Epithelial cell of proximal tubule (primary cell): ENCODE measurements at places on chromosomes 5 and 9.

DNA sequence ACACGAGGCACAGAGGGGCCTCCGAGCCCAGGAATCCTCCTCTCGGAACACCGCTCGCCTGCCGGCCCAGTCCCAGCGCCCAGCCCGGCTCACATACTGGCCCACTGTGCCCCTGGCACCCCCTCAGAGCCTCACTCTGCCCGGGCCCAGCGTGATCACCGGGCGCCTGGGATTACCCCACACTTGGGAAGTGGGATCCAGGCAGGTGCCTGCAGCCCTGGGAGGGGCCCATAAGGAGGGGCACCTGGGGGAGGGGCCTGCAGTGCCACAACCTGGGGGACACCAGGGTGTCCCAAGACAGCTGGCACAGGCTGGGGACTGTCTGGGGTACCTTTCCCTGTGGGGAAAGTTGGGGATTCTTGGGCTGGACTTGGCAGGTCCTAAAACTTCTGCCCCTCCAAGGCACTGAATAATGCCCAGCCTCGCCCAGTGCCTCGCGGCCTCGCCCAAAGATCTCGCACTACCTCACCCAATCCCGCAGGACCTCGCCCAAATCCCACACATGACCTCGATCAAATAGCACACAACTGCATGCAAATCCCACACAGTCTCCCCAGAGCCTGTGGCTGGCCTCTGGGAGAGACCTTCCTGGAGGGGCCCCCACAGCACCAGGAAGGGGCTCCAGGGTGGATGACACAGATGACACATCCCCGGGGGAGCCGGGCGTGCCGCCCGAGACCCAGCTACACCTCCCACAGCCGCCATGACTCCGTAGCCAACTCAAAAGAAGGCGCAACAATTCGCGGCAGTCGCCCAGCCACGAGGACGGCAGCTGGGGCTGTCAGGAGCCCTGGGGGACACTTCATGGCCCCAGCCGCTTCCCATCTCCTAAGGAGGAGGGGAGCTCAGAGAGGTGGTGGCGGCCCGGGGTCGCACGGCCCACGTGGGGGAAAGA, 13.7 kb downstream of the NOTCH1 start:
- DNase-seq = no peak

GRCh38 chr5:41843456-41844370, 26.5 kb downstream of the OXCT1 start:
- no peak for DNase-seq

GRCh38 chr9:129626625-129627284, 792 bp downstream of the NTMT1 start:
- no peak for DNase-seq

DNA sequence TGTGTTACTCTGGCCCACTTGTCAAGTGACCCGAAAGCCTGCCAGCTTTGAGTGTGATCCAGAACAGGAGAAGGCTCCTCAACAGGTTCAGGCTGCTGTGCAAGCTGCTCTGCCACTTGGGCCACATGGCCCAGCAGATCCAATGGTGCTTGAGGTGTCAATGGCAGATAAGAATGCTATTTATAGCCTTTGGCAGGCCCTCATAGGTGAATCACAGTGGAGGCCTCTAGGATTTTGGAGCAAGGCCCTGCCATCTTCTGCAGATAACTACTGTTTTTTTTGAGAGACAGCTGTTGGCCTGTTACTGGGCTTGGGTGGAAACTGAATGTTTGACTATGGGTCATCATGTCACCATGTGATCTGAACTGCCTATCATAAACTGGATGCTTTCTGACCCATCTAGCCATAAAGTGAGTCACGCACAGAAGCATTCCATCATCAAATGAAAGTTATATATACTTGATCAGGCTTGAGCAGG, 180.8 kb downstream of the CARTPT start:
- DNase-seq = no peak

- no peak for DNase-seq
Measured at GRCh38 chr5:5699062-5699461, 276.6 kb downstream of the ICE1 start.

GRCh38 chr9:34547960-34548611, 25.3 kb upstream of the ENHO start:
- no peak for DNase-seq

DNA sequence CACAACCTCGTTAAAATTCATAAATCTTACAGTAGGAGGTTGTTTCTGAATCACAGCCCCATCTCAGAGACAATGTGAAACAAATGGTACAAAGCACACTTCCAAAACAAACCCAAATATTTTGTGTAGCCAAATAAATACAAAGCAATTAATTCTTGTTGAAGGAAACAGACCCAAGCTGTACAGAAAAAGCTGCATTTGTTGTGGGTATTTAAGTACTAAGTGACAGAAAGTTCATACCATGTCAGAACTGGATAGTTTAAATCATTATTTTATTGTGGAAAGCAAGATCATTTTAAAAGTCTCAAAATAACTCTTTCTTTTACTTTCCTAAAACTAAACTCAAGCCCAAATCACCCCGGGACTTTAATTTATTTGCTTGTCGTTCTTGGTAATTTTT, 570.7 kb downstream of the ELAVL2 start:
- no peak for DNase-seq

DNA sequence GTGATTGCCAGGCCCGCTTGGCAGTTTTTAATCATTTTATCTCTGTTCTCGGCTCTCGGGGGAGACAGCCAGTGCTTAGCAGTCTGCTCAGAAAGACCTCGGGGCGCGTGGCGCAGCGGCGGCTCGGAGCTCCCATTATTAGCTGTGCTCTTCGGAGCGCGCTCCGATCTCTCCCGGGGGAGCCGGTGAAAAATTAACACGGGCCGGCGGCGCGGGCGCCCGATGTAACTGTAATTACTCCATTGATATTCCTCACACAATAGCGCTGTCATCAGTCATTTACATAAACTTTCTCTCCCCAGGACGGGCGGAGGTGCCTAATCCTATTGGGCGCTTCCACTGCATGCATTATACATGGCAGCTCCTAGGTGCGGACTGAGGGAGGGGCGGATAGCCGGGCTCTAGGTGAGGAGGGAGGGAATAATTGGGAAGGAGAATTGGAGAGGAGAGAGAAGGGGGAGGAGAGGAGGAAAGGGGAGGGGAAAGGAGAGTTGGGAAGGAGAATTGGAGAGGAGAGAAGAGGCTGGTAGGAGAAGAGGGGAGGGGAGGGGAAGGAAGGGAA, 24.9 kb downstream of the LMX1B start:
- no peak for DNase-seq

DNA sequence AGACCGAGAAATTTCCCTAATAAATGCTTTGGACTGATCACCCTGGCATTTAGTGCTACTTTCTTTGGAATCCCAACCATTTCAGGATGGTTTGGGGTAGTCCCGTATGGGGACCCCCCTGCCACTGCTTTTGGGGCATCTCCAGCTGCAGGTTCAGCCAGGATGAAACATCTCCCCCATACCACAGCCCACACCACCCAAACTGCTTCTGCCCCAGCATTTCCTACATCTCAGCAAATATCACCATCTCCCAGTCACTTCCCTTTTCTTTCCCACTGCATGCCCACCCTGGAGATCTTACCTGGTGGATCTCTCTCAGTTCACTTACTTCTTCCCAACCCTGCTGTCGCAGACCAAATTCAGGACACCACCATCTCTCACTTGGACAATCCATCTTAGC, 4.8 kb upstream of the P4HA2 start:
- DNase-seq = no peak

DNA sequence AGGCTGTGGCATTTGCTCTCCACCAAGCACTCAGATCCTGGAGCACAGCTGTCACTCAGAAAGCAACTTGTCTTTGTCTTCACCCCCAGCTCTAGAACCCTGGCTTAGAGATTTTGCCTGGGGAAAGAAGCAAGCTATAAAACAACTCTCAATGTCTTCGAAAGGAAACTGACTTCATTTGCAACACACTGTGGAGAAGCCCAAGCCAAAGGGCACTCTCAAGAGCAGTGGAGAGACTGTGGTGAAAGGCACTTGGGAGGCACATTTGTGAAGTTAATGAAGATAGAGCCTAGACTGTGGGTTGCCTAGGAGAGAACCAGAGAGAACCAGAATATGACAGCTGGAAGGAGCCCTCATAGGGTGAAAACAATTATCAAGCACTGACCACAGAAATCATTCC, 103.4 kb downstream of the CFAP95 start:
- no peak for DNase-seq

DNA sequence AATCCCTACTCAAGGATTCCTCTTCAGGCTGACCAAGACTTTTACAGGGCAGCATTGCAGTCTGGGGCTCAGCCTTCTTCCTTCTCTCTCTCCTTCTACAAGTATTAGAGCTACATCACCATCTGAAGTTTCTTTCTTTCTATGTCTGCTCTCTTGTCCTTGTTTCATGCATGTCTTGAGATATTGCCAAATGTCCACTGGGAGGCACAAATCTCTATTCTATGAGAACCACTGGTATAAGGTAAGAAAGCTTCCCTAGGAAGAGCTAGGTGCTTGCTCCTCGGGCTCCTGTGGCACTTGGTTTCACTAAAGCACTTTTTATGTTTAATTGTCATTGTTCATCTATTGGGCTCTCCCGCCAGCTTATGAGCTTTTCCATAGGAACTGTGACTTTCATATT, 289.2 kb upstream of the PCSK5 start:
- no peak for DNase-seq

DNA sequence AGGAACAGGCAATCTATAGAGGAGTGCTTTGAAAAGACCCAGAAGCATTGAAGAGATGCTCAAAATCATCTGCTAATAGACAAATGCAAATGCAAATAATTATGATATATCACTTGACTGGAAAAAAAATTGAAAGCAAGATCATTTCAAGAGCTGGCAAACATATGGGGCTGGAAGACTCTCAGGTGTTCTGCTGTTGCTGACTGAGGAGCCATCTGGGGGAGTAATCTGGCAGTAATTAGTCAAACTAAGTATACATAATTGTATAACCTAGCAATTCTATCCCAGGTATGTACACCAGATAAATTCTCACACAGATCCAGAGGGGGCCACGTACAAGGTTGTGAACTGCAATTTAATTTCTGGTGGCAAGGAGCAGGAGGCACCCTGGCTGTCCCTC, 4.6 kb upstream of the HMHB1 start:
- DNase-seq = no peak

GRCh38 chr5:170446365-170446764, 57.2 kb upstream of the KCNMB1 start:
- no peak for DNase-seq
